Activated CD4-positive, alpha-beta T cell treated with anti-CD3 and anti-CD28 coated beads for 1 hour (primary cell): ENCODE measurements at places on chromosomes 12 and 14.

- no peak for DNase-seq
These were observed 8.5 kb downstream of the ORAI1 start for GRCh38 chr12:121634836-121635235.

GRCh38 chr12:8697476-8698131 is at the start of gene RIMKLB:
Gene RIMKLB (plus strand): TSS chr12:8697991. CDS start chr12:8713867, 15,876 bp downstream.
- DNase-seq, result peak; percentile 75

- DNase-seq, result no peak
These were observed 954 bp upstream of the SLC39A2 start for GRCh38 chr14:20998139-20998538.

DNA sequence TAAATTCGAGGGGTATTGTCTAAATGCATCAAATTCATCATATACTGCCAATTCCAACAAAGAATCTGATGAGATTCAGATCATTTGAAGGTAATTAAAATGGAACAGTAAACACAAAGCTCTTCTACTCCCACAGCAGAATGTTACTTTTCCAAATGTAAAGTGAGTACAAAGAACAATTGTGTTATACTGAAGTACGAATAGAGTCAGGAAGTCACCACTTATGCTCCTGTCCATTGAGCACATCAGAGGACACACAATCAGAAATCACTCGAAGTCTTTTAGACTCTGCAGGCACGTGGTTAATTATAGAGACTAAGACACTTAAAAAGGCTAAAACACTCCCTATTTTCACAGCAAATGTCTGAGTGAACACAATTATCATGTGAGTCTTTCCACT is 388.5 kb upstream of the MIS18BP1 start:
- no peak for DNase-seq

- no peak for DNase-seq
These were observed 6.2 kb upstream of the CNOT2 start for GRCh38 chr12:70236990-70237389.

- DNase-seq, result no peak
These were observed 24.4 kb downstream of the SERPINA1 start for GRCh38 chr14:94364037-94364436.

- no peak for DNase-seq
These were observed 703.9 kb downstream of the FSCB start for GRCh38 chr14:43803076-43803689.

- no peak for DNase-seq
These were observed 27.4 kb upstream of the TSPAN9 start for GRCh38 chr12:3049611-3050249.

GRCh38 chr12:62766496-62766895 is 168.5 kb downstream of the PPM1H start:
- no peak for DNase-seq

- DNase-seq, result no peak
These were observed 23.2 kb downstream of the ZFYVE1 start for GRCh38 chr14:73003681-73004080.

GRCh38 chr12:56542164-56542563 is 20.5 kb downstream of the RBMS2 start:
- DNase-seq, result no peak

GRCh38 chr14:100667656-100668055 is 59.0 kb upstream of the DLK1 start:
- no peak for DNase-seq

- DNase-seq, result no peak
These were observed 106.8 kb downstream of the SLCO1B3 start for GRCh38 chr12:20917269-20917668.

DNA sequence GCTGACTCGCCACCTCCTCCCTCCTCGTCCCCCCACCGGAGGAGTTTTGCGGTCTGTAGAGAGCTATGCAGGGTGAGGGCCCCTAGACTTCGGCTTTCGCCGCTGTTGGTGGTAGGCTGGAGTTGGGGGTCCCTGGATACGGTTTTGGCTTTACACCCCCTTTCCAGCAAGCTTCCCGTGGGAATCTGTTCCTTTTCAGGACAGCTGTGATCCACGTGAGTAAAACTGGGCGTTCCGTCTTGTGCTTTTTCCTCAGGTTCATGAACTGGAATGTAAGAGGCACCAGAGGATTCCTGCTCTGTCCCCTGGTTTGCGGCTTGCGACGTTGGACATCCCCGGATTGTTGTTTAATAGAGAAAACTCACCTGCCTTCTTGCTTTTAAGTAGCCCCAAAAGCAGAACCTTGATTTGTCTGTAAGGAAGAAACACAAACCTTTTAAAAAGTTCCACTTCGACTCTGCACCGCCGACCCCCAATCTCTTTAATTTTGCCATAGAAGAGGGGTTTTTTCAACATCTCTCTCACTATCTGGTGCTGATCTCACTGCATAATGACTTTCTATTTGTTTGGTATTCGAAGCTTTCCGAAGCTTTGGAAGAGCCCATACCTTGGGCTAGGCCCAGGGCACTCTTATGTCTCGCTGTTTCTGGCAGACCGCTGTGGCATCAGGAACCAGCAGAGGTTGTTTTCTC is 490 bp downstream of the PRORP start:
- DNase-seq, result no peak

- DNase-seq, result no peak
These were observed 9.1 kb downstream of the CEP170B start for GRCh38 chr14:104874110-104874531.

DNA sequence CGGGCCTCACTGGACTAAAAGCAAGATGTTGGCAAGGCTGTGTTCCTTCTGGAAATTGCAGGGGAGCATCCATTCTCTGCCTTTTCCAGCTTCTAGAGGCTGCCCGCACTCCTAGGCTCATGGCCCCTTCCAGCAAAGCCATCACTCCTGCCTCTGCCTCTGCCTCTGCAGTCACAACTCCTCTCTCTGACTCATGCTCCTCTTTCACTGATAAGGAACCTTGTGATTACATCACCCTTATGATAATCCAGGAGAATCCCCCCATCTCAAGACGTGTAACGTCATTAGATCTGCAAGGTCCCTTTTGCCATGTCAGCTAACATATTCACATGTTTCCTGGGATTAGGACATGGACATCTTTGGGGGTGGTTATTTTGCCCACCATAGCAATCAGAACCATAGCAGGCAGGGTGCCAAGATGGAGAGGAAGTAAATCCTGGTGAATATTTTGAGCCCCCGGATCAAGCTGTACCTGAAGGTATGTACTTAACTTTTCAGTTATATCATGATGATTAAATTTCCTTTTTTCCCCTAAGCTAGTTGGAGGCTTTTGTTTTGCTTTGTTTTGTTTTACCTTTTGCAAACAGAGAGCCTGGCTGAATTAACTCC is 123.6 kb downstream of the SCARB1 start:
- DNase-seq, result no peak

DNA sequence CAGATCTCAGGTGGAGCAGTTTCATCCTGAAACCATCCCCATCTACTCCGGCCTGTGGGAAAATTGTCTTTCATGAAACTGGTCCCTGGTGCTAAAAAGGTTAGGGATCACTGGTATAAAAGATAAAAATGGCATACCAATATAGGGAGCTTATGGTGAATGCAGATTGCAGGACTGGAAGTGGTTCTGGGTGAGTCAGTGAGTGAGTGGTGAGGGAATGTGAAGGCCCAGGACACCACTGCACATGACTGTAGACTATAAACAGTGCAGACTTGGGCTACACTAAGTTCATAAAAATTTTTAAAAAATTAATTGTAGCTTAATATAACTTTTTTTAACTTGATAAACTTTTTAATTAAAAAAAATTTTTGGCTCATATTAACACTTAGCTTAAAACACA is 67.0 kb upstream of the RD3L start:
- DNase-seq, result no peak
